CD4-positive, alpha-beta T cell treated with Interleukin-21 for 1 hour (primary cell): ENCODE measurements at places on chromosomes 16 and 17.

DNA sequence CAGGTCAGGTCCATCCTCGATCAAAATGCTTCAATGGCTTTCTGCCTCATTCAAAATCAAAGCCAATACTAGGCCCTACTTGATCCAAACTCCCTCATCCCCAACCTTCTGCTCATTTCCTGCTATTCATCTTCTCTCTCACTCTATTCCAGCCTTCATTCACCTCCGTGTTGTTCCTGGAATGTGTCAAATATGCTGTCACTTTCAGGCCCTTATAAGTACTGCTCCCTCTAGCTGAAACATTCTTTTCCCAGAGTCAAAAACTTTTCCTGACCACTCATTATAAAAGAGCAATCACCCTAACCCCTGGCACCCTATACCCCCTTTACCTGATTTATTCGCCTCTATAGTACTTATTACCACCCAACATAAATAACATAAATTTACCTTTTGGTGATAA is 303.7 kb upstream of the PMFBP1 start:
- DNase-seq = no peak

DNA sequence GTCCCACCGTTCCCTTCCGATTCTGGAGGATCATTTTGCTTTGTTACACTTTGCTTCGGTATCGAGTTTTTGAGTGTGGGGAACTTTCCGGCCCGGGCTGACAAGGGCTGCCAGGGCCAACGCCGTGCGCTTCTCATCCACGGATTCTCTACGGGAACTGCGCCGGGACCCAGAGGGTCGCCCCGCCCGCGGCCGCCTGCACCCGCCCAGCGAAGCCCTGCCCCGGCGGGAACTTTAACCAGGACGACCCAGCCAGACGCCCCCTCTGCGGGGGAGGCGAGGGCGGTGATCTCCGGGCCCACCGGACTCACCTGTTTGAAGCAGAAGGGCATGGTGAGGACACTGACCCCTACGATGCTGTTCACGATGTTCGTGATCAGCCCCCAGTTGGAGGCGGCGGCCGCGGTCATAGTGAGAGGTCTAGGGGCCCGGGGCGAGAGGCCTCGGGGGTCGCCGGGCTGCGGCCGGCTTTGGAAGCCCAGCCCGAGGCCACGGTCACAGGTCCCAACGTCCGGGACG is 536 bp downstream of the SLC38A10 start:
- DNase-seq = no peak

GRCh38 chr17:63035695-63036094 is 69.7 kb downstream of the TANC2 start:
- no peak for DNase-seq

DNA sequence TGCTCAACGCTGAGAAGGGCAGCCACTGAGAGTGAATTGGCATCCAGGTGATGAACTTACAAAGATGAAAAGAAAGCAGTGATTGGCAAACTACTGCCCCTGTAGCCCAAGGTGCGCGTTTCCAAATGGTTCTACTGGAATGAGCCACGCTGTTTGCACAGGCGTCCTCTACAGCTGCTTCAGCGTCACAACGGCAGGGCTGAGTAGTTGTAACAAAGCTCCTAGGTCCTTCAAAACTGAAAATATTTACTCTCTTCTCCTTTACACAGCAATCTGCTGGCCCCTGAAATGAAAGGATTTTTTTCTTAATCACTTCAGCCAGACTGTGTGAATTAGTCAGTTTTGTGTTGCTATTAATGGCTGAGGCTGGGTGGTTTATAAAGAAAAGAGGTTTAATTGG is 107.2 kb upstream of the FOXF1 start:
- no peak for DNase-seq

GRCh38 chr16:30837904-30838303 is 50.9 kb upstream of the ZNF629 start:
- no peak for DNase-seq

DNA sequence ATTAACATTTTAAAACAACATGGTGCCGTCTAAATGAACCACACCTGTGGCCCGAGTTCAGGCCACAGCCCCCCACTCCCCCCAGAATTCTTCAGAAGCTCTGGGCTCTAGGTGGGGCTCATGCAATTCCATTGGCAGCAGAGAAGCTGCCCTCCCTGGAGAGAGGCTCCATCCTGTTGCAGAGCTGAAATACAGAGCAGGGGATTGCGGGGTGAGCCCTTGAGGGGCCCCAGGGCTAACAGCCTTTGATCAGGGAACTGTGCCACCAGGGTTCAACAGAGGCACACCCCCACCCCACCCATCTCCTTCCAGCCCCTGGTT is 69.3 kb downstream of the ABR start:
- no peak for DNase-seq

- no peak for DNase-seq
These were observed 49.3 kb downstream of the TTC19 start for GRCh38 chr17:16048811-16049449.

DNA sequence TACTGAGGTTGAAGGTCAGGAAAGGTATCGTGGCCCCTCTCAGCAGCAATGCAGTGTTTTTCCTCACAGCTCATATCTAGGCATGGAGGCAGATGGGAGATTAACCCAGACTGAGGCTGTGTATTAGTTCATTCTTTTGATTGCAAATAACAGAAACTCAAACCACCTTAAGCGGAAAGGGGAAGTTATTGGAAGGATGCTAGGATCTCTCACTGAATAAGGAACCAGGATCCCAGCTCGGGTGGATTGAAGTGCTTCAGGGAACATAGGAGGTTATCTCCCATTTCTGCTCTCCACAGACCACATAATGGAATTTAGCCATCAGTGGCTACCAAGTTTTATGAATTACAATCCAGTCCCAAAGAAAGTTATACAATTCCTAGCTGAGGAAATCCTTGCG is 8.2 kb downstream of the ZNF689 start:
- DNase-seq = no peak

DNA sequence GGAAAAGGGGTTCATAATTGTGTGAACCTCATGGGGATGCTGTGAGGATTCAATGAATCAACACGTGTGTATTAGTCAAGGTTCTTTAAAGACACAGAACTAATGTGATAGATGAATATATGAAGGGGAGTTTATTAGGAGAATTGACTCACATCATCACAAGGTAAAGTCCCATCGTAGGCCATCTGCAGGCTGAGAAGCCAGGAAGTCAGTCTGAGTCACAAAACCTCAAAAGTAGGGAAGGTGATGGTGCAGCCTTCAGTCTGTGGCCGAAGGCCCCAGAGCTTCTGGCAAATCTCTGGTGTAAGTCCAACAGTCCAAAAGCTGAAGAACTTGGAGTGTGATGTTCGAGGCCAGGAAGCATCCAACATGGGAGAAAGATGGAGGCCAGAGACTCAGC is 413.4 kb downstream of the CDH13 start:
- DNase-seq = no peak

DNA sequence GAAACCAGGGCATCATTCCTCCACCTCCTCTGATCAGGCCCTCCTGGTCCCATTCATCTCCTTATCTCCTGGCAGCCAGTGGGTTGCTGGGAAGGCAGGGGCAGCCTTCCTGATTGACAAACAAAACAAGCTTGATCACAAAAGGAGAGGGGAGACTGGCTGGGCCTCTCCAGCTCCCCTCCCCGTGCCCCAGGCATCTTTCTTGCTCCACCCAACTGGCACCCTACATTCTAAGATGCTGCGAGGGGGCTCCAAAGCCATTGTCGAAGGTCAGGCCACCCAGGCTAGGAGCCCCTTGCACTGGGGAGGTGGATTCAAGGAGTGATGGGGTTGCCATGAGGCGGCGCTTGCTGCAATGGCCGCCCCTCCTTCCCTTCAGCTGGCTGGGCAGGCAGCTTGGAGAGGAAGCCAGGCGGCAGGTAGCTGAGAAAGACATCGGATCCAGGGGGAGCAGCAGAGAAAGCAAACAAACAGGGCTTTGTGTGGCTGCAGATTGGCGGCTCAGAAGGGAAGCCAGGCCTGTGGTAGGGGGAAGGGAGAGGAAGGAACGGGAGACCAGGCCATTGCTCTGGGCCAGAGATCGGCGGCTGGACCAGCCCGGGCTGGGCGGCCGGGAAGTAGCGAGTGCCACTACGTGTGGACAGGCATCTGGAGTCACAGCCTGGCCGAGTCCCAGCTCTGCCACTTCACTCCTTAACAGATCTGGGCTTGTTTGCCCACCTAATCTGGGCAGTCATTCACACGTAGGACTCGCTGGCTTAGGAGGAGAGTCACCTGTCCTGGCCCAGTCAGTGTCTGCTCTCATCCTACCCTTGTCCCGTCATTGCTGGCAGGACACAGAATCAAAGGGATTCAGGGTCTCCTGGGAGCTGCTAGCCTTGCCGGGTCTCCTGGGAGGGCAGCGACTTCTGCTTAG is 12.3 kb downstream of the RAI1 start:
- DNase-seq = no peak

- DNase-seq = no peak
These were observed 13.3 kb downstream of the SNN start for GRCh38 chr16:11681556-11681955.

DNA sequence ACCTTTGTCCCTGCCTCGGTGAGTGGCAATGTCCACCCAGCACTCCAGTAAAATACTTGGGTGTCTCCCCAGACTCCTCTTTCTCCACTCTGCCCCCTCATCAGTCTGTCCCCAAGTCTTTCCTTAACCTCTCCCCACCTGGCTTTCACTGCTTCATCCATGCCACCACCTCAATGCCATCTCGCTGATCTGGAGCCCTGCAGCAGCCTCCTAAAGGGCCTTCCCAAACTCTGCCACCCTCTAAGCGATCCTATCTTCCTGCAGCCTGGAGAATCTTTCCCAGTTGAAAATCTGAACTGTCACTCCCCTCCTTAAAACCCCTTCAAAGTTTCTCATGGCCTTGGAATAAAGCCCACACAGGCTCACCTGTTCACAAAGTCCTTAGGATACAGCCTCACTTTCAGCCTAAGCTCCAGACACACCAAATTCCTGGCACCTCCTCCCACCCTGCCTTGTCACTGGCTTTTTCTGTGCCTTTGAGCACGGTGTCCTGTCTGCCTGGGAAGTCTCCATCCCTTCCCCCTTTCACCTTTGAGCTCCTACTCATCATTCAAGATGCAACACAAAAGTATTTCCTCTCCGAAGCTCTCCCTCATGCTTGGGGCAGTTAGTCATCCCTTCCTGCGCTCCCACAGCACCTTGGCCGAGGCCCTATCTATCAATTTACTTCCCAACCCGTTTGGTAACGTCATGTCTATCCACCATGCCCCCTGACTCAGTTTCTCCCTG is 2.8 kb downstream of the WNK4 start:
- no peak for DNase-seq

- no peak for DNase-seq
These were observed 21.3 kb downstream of the CIBAR2 start for GRCh38 chr16:85090873-85091521.

- DNase-seq = peak; percentile 87
These were observed 9.5 kb upstream of the ARL4D start for GRCh38 chr17:43389046-43389947.

GRCh38 chr17:68205251-68205807 is 42.5 kb upstream of the AMZ2 start:
- DNase-seq = peak; percentile 92

GRCh38 chr16:287298-287811 is 4.4 kb downstream of the PDIA2 start:
- no peak for DNase-seq

- no peak for DNase-seq
These were observed 11.3 kb upstream of the ABCA10 start for GRCh38 chr17:69239611-69240600.

DNA sequence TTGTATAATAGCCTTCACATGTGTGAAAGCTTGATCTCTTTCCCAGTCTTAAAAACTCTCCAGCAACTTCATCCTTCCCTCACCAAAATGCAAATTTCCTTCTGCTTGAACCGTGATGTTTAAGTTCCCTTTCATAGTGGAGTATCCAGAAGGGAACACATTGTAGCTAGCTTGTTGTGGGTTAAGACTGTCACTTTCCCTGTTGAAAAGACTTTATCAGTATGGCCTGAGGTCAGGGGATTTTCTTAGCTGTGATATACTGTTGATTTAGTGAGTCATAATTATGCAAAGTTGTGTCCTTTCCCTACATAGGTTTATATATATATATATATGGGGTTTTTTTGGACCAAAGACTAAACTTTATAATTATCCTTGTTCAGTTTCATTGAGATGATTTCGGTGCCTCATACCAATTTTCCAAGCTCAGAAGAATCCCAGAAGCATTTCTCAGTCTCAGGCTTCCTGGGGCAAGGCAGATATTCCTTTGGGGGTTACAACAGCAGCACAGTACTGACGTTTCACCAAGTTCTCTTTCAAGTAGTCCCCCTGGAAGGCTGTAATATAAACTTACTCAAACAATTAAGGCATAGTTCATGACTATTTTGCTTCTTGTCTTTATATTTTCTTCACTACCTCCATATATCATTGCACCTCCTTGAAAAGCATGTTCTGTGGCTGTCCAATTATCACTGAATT is 35.7 kb downstream of the ESRP2 start:
- DNase-seq = no peak

DNA sequence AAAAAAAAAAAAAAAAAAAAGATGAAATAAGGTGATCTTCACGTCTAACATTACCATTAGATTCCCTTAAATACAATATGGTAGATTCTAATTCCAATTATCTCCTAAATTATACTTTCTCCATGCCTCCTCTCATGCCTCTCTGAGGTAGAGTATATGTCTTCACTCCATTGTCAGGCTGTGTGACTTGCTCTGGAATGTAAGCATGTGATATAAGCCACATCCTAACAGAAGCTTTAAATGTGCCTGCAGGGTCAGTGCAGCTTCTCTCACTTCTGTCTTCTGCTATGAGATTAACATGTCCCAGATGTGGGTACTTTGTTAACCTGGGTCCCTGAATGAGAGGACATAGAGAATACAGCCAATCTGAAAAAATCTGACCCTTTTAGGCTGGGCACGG is 32.6 kb downstream of the MED13 start:
- no peak for DNase-seq

DNA sequence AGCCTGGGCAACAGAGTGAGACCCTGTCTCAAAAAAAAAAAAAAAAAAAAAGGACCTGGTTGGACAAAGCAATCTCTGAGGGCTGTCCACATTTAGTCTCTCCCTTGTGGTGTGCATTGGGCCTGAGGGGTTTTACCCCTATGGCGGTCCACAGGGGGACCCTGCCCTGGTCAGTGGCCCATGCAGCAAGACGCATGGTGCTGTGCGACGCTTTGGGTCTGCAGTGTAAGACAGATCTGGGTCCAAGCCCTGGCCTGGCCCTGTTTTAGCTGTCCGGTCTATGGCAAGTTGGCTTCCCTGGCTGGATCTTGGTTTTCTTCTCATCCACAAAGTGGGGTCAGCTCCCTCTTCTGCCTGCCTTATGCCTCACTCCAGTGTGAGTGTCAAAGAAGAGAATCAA is 123.2 kb upstream of the NLRP1 start:
- no peak for DNase-seq

- no peak for DNase-seq
These were observed 113.8 kb upstream of the CHMP6 start for GRCh38 chr17:80877729-80878303.
